Cerebellar nuclear complex (tissue), 1 donor: ENCODE measurements at places on chromosomes 1 and 21.

DNA sequence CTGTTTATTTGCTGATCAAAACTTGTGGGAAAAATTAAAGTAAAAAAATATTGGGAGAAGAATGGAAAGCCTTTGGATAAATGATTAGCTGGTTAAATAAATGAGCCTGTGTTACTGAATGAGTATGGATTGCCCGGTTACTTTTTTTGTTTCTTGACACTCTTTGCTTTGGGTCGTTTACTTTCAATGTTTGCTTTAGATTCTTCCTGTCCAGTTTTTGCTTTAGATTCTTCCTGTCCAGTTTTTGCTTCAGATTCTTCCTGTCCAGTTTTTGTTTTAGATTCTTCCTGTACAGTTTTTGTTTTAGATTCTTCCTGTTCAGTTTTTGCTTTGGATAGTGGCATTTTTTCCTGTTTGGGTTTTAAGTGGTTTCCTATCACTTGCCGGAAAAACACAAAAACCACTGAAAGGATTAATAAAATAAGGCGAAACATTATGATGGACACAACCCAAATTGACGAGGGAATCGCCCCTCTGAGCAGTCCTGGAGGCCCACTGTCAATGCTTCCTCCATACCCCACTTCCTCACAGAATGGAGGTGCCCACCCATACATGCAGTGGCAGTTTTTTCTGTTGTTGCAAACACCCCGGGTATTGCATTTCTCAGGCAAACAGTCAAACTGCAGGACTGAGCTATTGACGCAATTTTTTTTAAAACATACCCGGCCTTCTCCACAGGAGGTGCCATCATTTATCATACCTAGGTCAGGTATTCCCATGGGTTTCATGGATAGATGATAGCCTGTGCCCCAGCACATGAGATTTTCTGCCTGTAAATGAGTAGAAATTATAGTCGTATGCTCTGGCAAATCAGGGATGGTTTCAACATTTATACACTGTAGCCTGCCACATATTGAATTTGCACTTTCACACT, 2.3 kb downstream of the ADAM30 start:
- DNase-seq, result no peak

GRCh38 chr1:230976825-230977747, 1.6 kb downstream of the TTC13 start:
- no peak for DNase-seq

- DNase-seq, result no peak
These were observed 54.2 kb downstream of the HMCN1 start for GRCh38 chr1:185788386-185788785.

DNA sequence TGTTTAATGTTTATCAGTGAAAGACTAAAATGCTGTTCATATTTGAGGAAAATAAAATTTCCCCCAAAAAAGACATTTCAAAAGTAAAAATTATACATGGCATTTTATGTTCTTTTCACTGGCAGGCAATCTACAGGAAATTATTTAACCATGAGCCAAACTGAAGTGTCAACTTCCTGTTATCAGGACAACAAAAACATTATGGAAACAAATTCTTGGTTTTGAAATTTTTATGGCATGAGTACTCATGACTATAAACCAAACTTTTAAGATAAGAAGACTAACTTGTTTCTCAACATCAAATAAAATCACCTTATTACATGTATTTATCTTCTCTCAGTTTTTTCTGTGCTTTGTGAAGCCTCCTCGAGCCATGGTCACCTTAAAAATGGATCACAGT, 698.6 kb downstream of the LTN1 start:
- no peak for DNase-seq

DNA sequence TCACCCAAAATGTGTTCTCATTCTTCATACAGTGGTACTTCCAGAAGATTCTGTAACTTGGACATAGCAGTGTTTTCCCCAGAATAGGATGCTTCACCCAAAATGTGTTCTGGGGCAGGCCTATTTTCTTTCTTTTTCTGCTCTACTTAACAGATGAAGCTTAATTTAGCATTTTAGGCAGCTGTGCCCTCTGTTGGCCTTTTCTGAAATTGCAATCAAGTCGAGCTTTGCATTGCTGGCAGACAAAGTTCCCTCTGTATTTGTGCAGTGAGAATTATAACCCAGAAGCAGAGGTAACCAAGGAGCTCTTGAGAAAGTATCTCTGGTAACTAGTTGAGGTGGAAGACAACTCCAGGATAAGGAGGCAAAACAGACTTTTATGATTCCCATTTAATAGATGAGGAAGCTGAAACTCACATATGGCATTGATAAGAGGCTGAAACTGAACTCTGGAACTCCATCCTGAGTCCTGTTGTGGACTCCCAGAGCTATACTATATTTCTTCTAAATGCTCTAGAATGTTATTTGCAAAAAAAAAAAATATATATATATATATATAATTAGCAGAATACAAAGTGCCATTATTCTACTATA, 50.3 kb upstream of the L1TD1 start:
- DNase-seq, result no peak

DNA sequence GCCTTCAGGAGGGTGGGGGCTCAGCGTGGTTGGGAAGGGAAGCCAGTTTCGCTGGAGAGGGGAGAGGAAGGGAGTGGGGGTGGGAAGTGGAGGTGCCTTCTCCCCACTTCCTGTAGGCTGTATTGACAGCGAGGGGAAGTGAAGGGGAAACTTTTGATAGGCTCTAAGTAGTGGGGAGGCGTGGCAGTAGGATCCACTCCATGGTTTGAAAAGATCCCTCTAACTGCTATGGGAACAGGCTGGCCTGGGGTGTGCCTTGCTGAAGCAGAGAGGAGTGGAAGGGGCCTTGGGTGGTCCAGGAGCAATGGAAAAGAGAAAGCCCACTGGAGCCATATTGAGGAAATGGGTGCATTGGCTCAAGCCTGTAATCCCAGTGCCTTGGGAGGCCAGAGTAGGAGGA, 20.2 kb downstream of the C1orf115 start:
- no peak for DNase-seq

DNA sequence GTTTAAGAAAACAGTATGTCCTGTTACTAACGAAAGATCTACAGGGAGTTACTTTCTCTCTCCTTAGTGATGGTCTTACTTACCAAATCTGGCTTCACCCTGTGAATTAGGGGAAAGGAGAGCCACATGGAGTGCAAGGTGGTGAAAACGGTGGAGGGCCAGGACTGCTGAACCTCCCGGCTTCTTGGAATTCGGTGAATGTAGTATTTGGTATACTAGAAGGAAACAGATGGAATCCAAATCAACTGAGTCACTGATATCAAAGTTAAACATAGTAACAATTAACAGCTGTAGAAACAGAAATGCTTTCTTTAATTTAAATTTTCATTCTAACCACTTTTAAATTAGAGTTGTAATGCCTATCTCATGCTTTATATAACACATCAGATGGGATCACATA, 45.7 kb downstream of the ALG14 start:
- DNase-seq, result no peak

- no peak for DNase-seq
These were observed 107.0 kb downstream of the NME7 start for GRCh38 chr1:169260478-169261151.

DNA sequence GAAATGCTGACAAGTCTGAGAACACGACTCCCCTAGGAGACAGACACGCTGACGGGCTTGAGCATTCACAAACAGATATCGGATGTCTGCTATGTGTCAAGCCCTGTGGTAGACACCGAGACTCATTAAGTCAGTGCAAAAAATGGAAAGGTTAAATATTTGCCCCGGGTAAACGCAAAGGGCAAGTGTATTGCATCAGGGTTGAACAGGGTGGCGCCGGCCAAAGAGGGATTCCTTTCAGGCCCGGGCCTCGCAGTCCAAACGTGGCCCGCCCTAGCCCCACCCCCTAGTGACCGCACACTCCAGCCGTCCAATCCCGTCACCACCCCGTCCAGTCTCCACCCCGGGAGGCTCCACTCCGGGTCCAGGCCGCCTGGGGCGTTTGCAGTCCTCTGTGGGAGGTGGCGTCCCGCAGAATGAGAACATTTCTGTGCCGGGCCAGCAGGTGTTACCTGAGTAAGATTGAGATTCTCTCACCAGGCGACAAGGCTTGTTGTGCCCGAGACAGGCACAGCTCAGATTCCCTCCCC, 16.3 kb upstream of the TMEM9 start:
- DNase-seq, result peak; percentile 80

- no peak for DNase-seq
These were observed 8.9 kb upstream of the CTSE start for GRCh38 chr1:206032380-206033140.

GRCh38 chr1:116292929-116293725, 79.9 kb upstream of the ATP1A1 start:
- DNase-seq, result no peak

- DNase-seq, result no peak
These were observed 87.9 kb downstream of the CDC14A start for GRCh38 chr1:100440075-100440809.

GRCh38 chr1:150106341-150106740, 38.8 kb downstream of the VPS45 start:
- no peak for DNase-seq

DNA sequence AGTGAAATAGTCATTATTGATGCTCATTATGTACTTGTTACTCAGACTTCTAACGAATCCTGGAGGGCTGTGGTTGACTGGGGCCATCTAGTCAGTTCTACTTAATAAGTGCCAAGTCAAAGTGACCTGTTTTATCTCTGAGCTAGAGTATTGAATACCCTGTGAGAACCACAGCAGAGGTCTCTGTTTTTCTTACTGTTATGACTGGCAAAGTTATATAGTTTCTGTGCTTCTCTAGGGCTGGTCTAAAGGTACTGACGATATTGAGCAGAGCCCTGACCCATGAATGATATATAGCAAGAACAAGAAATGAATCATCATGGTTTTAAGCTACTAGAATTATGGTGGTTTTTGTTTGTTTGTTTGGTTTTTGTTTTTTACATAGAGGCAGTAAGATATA, 555.8 kb downstream of the PLA2G4A start:
- DNase-seq, result no peak

DNA sequence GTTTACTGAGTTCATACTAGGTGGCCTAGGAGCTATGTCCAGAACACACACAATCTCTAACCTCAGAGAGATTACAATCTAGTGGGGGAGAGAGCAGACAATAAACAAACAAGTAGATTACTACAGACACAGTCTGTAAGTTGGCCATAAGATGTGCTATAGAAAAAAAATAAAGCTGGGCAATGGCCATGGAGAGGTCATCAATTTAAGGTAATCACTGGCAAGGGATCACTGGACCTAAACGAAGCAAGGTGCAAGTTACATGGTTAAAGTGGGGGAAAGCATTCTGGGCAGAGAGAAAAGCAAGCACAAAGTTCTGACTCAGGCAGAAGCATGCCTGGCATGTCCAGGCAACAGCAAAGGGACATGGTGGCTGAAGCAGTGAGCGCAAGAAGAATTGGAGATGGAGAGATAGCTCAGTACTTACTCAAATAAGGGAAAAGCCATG, 147.0 kb downstream of the RERE start:
- no peak for DNase-seq

GRCh38 chr1:31541194-31541593, 35.1 kb upstream of the TINAGL1 start:
- no peak for DNase-seq

GRCh38 chr1:3054474-3054873, 14.5 kb upstream of the PRDM16 start:
- DNase-seq, result no peak

DNA sequence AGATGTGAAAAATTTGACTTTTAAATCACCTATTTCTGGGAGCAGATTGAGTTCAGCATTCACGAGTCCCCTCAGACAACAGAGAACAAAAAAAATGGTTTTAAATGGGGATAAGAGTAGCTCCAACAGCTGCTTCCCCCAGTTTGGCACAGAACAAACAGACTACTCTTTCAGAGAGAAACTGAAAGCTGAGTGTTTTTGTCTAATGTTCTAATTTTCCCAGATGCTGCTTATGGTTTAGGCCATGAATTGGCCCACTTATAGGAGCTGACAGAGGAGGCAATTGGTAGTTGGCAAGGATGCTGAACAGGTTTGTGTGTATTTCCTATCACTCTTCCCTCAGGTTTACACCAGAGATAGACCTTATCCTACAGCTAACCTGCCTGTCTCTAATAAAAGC, 1637.4 kb upstream of the PRMT6 start:
- DNase-seq, result no peak

DNA sequence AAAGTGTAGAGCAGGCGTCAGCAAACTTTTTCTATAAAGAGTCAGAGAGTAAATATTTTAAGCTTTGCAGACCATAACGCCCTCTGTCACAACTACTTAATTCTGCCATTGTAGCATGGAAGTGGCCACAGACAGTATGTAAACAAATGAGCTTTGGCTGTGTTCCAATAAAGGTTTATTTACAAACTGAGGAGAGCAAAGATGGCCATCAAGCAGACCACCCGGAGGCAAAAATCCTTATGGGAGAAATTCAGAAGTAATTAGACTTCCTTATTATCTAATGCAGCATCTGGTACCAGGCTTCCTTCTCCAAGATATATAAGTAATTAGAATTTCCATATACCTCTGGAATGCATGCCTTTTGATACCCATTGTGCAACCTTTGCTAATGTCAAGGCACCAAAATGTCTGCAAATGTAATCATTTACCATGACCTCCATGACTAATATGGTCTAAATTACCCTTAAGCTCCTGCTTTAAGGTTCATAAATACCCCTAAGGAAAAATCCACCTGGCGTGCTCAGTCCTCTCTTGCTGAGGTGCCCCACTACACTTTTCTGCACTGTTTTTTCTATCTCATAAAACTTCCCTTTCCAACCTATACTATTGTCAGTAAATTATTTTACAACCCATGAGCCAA, 377.8 kb downstream of the MATN1 start:
- DNase-seq, result no peak

GRCh38 chr1:156920233-156921052, at the start of gene LRRC71:
Gene LRRC71, plus strand, starts transcription at chr1:156920632. Its CDS starts 172 bp downstream, at chr1:156920804.
- no peak for DNase-seq

GRCh38 chr1:203268901-203269653, 36.2 kb upstream of the BTG2 start:
- DNase-seq, result peak; percentile 87

GRCh38 chr1:10909697-10910680, 102.5 kb upstream of the TARDBP start:
- DNase-seq, result no peak

GRCh38 chr1:84541679-84542078, 32.6 kb downstream of the CTBS start:
- DNase-seq, result no peak
